Activated naive CD8-positive, alpha-beta T cell treated with anti-CD3 and anti-CD28 coated beads, Interleukin-2, amount 10 ng/mL, durations not matched to agents 7 days and 5 days (primary cell): ENCODE measurements at places on chromosomes 5 and 9.

GRCh38 chr5:35294976-35295375 is 64.7 kb upstream of the PRLR start:
- no peak for DNase-seq

GRCh38 chr5:132086277-132086794 is 12.7 kb downstream of the CSF2 start:
- DNase-seq = no peak

- no peak for DNase-seq
Observed at GRCh38 chr5:3671337-3671736, 75.7 kb downstream of the IRX1 start.

- no peak for DNase-seq
Observed at GRCh38 chr5:126752081-126752785, 24.7 kb upstream of the LMNB1 start.

- no peak for DNase-seq
Observed at GRCh38 chr5:169229342-169229892, 71.5 kb downstream of the SLIT3 start.

GRCh38 chr5:37234288-37234687 is 14.9 kb downstream of the CPLANE1 start:
- DNase-seq = no peak

DNA sequence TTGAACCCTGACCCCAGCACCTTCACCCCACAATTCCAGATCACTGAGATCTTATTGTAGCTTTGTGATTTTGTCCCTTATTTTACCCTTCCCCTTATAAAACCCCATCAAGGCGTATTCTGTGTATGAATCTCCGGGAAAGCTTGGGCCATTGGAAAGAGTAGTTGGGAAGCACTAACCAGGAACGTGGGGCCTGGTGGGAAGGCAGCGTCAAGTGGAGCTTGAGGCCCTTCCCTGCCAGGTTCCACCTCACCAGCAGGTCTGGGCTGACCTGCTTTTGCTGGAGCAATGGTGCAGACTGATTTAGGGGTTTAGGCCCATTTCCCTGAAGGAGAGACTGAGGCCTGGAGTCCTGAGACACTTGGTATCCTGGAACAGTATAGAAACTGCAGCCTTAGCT is 9.3 kb downstream of the PHF2 start:
- DNase-seq = no peak

DNA sequence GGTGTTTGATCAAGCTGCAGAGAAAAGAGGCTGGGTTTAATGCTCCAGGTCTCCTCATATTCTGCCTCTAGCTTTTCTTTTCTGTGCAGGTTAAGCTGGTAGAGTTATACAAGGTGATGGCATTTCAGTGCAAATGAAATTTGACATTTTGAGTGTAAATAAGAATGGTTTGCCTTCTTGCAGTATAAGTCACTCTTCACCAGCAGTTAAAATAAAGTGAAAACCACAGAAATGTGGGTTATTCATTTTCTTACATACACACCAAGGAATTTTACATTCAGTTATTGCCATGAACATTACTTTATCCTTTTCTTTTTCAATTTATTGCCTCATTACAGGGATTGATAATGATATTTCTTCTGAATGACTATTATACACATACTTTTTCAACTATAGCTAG is 337.5 kb upstream of the PCSK5 start:
- no peak for DNase-seq
